ENCODE measurements at places on chromosomes 16 and 17.
A peak's percentile ranks its signal among the peaks of the same experiment; 100 is the strongest.

DNA sequence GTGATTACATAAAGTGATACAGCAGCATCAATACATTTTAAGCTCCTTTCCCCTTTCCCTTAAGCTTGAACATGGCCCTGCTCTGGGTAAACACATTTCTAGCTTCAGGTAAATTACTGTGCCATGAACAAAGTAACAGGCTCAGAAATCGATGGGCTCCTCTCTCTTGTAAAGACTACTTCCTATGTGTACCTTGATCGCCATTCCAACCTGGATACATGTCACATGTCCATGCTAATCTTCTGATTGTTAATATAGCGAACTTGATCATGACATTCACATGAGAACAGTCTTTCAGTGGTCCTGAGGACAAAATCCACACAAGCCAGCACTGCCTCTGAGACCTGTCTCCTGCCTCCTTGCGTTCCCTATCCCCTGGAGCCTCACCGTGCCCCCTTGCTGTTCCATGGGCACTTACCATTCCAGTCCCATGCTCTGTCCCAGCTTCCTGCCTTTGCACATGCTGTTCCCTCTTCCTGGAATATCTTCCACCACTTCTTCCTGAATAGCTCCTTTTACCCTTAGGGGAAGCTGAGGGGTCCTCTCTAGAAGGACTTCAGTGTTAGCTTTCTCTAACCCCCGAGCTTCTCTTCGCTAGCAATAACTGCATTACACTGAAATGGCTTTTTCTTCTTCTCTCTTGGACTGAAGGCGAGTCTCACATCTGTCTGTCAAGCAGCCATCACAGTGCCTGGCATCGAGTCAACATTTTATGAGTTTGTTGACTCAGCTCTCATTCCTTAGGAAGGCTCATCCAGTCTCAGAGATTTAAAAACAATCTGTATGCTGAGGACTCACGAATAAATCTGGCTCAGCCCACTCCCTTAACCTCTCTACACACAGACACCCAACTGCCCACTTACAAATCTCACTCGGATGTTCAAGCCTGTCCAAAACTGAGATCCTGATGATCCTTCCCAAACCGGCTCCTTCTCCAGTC is 93.3 kb downstream of the ASIC2 start:
- peak; percentile 15 for DNase-seq

- DNase-seq, result no peak
These were observed 57.2 kb upstream of the MGAT5B start for GRCh38 chr17:76810956-76811355.

DNA sequence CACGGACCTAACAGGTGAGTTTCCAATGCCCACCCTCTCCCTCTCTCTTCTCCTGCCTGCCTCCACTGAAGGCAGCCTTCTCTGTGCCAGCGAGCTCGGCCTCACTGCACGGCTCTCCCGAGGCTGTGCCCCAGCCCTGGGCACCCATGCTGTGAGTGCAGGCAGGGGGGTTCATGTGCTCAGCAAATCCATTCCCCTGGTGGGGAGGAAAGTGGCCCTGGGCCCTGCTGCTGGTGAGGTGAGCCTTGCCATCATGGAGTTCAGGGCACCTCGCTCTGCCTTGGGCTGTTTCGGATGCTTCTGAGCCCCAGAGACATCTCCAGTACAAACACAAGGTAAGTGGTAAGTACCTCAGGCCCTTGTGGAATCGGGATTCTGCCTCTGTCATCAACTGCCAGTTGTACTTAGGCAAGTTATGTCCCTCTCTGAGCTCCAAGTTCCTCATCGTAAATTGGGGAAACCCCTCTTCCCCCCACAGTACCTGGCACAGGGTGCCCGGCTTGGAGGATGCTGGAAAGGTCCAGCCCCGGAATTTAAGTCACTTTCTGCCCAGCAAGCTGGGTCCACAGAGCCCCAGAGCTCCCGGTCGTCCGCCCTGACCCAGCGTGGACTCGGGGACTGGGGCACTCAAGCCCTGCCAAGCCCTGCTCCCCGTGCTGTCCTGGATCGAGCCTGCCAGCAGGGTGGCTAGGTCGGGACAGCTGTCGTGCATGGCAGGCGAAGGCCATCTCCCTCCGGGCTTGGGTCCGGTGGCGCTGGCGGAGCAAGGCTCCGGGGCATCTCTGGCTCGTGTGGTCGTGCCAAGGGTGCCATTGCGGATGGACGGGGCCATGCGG is 684 bp upstream of the NUDT16L1 start:
- DNase-seq, result no peak

GRCh38 chr16:66167564-66168291 is 198.8 kb upstream of the CDH5 start:
- DNase-seq, result peak; percentile 36

DNA sequence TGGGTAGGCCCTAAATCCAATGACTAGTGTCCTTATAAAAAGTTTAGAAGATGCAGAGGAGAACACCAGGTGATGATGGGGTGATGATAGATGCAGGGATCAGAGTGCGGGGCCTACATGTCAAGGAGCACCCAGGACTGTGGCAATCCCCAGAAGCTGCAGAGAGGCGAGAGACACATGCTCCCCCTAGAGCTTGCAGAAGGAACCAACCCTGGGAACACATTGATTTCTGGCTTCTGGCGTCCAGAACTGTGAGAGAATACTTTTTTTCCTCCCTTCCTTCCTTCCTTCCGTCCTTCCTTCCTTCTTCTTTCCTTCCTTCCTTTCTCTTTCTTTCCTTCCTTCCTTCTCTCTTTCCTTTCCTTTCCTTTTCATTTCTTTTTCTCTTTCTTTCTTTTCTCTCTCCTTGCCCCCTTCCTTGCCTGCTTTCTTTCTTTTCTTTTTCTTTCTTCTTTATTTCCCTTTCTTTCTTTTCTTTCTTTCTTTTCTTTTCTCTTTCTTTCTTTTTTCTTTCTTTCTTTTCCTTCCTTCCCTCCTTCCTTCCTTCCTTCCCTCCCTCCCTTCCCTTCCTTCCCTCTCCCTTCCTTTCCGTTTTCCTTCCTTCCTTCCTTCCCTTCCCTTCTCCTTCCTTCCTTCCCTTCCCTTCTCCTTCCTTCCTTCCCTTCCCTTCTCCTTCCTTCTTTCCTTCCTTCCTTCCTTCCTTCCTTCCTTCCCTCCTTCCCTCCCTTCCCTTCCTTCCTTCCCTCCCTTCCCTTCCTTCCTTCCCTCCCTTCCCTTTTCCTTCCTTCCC is 134.3 kb downstream of the HAPSTR1 start:
- peak; percentile 1 for DNase-seq

GRCh38 chr17:77281904-77282367 is 141.2 kb downstream of the SEC14L1 start:
- no peak for DNase-seq

- DNase-seq, result peak; percentile 51
These were observed 10.3 kb downstream of the CUEDC1 start for GRCh38 chr17:57944908-57945307.

- no peak for DNase-seq
These were observed 5.7 kb upstream of the CDH5 start for GRCh38 chr16:66360624-66361324.

- no peak for DNase-seq
These were observed 20.3 kb downstream of the TRIM25 start for GRCh38 chr17:56893503-56893902.

GRCh38 chr16:1121601-1122397 is 25.8 kb upstream of the C1QTNF8 start:
- DNase-seq, result no peak

DNA sequence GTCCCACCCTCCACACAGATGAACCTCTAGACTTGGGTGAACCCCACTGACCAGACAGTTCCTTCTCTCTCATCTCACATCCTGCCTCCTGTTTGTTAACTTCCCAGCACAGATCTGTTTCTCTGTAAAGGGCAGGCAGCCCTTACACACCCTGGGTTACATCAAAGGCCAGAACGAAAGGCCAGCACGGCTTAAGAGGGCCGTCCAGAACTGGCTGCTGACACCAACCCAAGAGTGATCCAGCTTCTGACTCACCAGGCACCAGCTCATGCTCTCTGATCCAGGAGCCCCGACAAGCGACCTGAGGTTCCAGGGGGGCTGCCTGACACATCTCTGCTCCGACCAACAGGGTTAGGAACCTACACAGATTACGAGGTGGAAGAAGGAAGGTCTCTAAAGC is 86.9 kb downstream of the MRM3 start:
- no peak for DNase-seq

DNA sequence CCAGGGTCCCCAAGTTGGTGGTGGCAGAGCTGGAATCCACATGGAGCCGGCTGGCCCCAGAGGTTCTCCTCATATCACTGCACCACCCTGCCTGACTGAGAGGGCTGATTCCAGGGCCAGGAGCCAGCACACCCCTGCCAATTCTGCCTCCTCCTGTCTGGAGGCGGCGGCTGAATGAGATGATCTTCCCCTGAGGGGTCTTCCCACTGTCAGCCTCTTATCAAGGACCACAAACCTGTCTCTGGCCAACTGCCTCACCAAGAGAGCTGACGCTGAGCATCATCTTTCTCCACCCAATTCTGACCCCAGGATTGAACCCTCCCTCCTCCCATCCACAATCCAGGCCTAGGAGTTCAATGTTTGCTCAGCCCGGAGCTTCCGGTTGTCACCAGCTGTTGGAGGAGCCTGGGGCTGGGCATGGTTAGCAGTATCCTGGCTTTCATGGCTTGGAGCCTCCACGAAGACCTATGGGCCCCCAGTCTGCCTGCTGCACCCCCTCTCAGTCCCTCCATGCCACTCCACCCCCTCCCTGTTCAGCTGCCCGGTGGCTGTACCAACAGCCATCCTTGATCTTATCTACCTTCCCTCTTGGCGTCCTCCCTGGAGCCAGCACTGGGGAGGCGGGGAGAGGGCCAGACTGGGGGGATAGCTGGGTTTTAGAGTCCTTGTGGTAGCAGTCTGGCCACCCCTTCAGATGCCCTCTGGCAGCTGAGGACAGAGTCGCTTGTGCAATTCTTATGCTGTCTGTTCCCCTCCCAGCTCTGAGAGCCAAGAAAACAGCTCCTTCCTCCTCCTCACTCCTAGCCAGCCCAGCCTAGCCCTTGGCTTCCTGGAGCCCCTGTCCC is 25.6 kb downstream of the ABCC3 start:
- peak; percentile 25 for DNase-seq

GRCh38 chr16:56519459-56520250 is at the start of gene BBS2:
Gene BBS2 (minus strand): TSS chr16:56520024. CDS start chr16:56519862, 162 bp downstream.
- peak; percentile 80 for DNase-seq

GRCh38 chr17:16449121-16449570 is 33.8 kb downstream of the TRPV2 start:
- DNase-seq, result peak; percentile 53

DNA sequence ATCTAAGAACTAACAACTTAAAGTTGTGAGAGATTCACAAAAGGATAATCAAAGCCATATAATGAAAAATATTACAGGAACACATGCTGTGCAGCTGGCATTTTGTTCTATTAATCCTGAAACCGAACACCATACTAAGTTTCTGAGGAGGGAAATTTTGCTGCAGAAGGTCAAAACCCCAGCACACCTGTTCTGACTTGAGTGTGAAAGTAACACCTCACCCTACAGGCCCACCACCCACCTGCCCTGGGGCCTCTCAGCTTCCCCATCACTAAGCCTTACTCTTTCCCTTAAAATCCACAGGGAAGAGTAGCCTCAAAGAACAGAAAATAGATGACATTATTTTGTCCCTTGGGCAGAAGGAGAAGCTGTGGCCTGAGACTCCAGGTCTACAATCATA is 44.8 kb downstream of the STAT5A start:
- no peak for DNase-seq

DNA sequence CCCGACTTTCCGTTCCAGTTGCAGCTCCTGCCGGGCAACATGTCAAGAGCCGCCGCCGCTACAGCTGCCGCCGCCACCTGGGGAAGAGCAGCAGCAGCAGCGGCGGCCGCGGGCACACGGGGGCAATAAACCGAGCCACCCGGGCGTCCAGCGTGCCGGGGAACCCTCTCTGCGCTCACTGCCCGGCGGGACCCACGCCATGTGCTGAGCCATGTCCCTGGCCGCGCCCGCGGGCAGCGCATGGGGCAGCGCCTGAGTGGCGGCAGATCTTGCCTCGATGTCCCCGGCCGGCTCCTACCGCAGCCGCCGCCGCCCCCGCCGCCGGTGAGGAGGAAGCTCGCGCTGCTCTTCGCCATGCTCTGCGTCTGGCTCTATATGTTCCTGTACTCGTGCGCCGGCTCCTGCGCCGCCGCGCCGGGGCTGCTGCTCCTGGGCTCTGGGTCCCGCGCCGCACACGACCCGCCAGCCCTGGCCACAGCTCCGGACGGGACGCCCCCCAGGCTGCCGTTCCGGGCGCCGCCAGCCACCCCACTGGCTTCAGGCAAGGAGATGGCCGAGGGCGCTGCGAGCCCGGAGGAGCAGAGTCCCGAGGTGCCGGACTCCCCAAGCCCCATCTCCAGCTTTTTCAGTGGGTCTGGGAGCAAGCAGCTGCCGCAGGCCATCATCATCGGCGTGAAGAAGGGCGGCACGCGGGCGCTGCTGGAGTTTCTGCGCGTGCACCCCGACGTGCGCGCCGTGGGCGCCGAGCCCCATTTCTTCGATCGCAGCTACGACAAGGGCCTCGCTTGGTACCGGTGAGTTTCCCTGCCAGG is 604 bp downstream of the HS3ST3B1 start:
- DNase-seq, result no peak

GRCh38 chr17:7987112-7987893 is 15.1 kb upstream of the GUCY2D start:
- DNase-seq, result no peak

GRCh38 chr16:53502331-53503269 is at the start of gene AKTIP:
Gene AKTIP (minus strand): TSS chr16:53503209. CDS start chr16:53500259, 2,950 bp downstream.
- DNase-seq, result peak; percentile 50

DNA sequence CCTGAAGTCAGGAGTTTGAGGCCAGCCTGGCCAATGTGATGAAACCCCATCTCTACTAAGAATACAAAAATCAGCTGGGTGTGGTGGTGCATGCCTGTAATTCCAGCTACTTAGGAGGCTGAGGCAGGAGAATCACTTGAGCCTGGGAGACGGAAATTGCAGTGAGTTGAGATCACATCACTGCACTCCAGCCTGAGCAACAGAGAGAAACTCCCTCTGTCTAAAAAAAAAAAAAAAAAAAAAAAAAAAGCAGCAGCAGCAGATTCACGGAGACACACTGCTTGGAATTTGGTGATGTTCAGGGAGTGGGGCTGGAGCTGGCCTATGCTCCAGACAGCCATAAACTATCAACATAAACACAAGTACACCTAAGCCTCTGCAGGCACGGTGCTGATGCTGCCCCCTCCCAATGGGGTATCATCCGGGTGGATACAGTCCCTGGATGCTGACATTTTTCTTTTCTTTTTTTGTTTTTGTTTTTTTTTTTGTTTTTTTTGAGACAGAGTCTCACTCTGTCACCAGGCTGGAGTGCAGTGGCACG is 39.6 kb upstream of the RHOT1 start:
- DNase-seq, result peak; percentile 86

- peak; percentile 65 for DNase-seq
These were observed 31.7 kb downstream of the CNGB1 start for GRCh38 chr16:57938936-57939871.

- DNase-seq, result no peak
These were observed 2.0 kb upstream of the TOP2A start for GRCh38 chr17:40419559-40420331.

GRCh38 chr17:61809816-61810392 is 53.4 kb downstream of the BRIP1 start:
- peak; percentile 62 for DNase-seq

- DNase-seq, result no peak
These were observed 151.3 kb upstream of the CNTNAP4 start for GRCh38 chr16:76125871-76126270.

DNA sequence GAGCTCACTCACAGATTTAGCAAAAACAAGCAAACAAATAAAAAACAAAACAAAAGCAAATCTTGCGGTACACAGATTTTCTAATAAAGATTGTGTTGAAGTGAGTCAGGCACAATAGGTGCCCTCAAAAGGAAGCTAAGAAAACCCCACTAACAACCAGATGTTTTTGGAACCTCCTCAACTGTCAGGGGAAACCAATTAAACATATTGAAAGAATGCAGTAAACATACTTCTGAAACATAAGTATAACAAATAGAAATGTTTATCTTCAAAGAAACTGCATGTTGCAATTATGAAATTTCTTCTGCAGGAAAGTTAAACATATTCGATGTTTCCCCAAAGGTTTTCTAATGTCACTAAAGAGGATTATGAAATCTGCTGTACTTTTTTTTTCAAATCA is 110.5 kb upstream of the CORO6 start:
- no peak for DNase-seq

Measured in fibroblast of skin of back (primary cell).